Tongue (tissue), 3 donors: ENCODE measurements at places on chromosomes 3 and 15. TPM values are rescaled to one million over a fixed set of nuclear protein-coding genes. Genes with fewer than 3 reads are reported as not detected.

STXBP5L gene
- not detected for total RNA-seq

CCNB2 gene
- 13.8 TPM for total RNA-seq

GOLGA6L7 gene
- total RNA-seq = not detected

GRCh38 chr15:94019062-94019461 is 212.3 kb upstream of the MCTP2 start:
- DNase-seq = no peak

GRCh38 chr15:57922776-57923175 is 142.7 kb downstream of the ALDH1A2 start:
- peak; percentile 41 for DNase-seq

KBTBD13 gene
- total RNA-seq = 2.6 TPM

DNA sequence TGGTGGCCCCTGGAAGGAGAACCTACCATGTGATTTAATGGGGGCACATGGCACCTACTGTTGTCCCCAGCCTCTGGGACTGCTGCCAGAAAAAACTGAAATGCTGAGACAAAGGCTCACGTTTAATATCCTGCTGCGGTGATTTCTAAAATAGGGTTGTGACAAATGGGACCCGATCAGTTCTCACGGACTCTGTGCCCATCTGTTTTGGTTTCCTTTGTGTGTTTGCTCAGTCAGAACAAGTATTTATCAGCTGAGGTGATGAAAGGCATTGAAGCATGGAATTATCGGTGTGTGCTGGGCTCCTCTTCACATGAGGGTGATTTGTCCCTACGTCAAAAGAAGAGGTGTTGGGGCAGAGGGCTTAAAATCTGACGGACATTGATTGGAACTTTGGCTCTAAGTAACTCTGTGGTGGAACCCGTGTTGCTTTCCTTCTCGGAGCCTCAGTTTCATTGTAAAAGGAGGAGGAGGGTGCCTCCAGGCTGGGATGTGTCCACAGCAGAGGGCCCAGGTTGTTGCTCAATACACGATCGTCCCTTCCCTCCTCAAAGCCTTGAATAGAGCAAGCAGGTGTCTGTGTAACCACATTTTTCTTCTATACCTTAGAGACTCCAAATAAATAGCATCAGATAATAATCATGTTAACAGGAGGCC is 283.3 kb upstream of the RGMA start:
- no peak for DNase-seq

- no peak for DNase-seq
Observed at GRCh38 chr3:66052721-66053549, 14.2 kb upstream of the MAGI1 start.

DNA sequence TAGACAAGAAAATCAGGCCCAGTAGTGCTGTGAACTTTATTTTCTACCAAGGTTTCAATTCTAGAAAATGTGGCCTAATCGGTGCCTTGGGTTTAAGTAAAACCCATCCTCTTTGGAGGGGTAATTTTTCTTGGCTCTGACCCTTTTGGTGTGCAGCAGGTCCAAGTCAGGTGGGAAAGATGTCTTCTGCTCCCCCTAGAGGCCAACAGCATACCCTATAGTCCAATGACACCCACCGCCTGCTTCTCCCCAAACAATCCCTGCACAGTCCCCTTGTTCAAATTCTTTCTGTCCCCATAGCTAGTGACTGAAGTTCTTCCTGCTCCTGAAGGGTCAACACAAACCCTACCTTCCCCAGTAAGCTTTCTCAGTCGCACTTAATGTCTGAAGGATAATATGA is 261.8 kb upstream of the GOLGA6L4 start:
- no peak for DNase-seq

- no peak for DNase-seq
Observed at GRCh38 chr3:57856675-57857074, 100.6 kb downstream of the SLMAP start.

- DNase-seq = no peak
Observed at GRCh38 chr3:191686626-191687025, 225.7 kb downstream of the PYDC2 start.

DNA sequence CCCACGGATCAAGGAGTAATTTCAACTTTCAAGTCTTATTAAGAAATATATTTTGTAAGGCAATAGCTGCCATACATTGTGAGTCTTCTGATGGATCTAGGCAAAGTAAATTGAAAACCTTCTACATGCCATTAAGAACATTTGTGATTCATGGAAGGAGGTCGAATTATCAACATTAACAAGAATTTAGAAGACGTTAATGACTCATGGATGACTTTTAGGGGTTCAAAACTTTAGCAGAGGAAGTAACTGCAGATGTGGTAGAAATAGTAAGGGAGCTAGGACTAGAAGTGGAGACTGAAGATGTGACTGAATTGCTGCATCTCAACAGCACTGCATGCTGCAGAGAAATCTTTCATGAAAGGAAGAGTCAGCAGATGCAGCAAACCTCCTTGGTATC is 48.1 kb upstream of the DCUN1D1 start:
- no peak for DNase-seq
